ENCODE measurements at places on chromosomes 5 and 9.

- DNase-seq = no peak
Observed at GRCh38 chr5:7467179-7467578, 71.2 kb downstream of the ADCY2 start.

GRCh38 chr9:90770927-90771326 is 30.7 kb upstream of the SYK start:
- DNase-seq = no peak

GRCh38 chr5:122295138-122295537 is 16.9 kb upstream of the SNCAIP start:
- no peak for DNase-seq

GRCh38 chr9:108967916-108968315 is 33.7 kb downstream of the ABITRAM start:
- no peak for DNase-seq

DNA sequence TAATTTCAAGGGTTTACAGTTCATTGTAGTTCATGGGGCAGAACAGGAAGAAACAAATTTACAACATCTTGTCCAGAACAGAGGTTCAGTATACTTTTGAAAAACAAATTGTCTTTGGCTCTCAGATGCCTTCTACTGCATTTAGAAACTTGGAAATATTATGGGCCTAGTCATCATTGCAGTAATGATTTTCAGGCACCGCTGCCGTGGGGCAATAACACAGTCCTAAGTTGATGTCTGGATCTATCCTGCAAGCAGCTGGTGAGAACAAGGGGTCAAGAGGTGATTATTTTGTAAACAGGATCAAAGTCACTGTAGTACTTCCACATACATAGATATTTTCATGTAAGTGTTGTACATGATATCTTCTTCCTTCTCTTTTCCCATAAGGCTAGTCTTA is 82.5 kb upstream of the CAST start:
- DNase-seq = no peak

GRCh38 chr9:136848393-136849037 is 694 bp upstream of the PHPT1 start:
- no peak for DNase-seq

All from stimulated activated CD4-positive, alpha-beta T cell treated with anti-CD3 and anti-CD28 coated beads, TNF-alpha, amount 100 ng/mL, for 24 hours (primary cell).